NCI-H446 (cell line): ENCODE measurements at places on chromosomes 4 and X.

DNA sequence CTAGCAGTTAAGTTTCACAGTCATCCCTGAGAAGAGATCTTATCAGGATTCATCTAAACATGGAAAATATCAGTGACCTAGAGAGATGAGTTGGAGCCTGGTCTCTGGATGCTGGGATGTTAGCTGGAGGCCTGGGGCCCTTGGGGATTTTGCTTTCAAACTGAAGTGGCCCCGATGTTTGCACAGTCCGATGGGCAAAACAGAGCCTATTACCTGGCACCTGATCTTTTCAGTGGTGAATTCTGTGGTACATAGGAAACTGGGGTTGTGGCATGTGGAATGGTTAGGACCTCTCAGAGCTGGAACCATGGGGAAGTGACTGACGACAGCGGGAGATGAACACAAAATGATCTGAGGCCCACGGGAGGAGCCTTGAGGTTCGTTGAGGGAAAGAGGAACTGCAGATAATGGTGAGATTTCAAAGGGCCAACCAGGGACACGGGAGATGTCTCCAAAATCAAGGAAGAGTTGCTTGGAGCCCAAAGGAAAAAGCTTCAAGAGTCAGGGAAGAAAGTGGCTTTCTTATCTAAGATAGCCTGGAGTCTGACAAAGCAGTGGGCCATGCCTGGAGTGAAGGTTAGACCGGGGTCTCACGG is 17.8 kb upstream of the TENM3 start:
- DNase-seq = no peak

DNA sequence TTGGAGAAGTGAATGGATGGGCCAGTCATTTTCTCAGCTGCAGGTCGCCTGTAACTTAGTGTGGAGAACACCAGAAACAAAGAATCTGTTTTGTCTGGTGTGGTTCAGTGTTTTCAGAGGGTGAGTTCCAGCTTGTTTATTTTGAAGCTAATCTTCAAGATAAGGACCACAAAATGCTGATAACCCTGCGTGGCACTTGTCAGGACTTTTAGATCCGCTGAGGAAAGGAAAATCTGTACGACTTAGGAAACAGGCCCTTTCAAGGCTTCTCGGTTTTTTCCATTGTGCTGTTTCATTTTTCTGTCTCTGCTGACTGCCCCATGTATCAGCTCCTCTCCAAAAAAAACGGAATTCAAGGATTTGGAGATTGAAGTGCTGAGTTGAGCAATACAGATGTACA is 8.7 kb upstream of the ANAPC4 start:
- DNase-seq = no peak

- no peak for DNase-seq
These were observed 123.1 kb downstream of the AFF1 start for GRCh38 chr4:87057835-87058355.

- no peak for DNase-seq
These were observed 225.5 kb downstream of the PALLD start for GRCh38 chr4:168722391-168722790.

DNA sequence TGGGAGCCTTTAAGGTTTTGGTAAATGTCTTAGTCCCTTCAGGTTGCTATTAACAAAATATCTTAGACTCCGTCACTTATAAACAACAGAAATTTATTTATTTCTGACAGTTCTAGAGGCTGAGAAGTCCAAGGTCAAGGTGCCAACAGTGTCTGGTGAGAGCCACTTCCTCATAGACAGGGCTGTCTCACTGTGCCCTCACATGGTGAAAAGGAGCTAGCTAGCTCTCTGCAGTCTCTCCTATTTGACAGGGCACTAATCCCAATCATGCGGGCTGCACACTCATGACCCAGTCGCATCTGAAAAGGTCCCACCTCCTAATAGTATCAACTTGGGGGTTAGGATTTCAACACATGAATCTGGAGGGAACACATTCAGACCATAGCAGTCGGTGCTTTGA is 63.4 kb upstream of the KLF3 start:
- no peak for DNase-seq

DNA sequence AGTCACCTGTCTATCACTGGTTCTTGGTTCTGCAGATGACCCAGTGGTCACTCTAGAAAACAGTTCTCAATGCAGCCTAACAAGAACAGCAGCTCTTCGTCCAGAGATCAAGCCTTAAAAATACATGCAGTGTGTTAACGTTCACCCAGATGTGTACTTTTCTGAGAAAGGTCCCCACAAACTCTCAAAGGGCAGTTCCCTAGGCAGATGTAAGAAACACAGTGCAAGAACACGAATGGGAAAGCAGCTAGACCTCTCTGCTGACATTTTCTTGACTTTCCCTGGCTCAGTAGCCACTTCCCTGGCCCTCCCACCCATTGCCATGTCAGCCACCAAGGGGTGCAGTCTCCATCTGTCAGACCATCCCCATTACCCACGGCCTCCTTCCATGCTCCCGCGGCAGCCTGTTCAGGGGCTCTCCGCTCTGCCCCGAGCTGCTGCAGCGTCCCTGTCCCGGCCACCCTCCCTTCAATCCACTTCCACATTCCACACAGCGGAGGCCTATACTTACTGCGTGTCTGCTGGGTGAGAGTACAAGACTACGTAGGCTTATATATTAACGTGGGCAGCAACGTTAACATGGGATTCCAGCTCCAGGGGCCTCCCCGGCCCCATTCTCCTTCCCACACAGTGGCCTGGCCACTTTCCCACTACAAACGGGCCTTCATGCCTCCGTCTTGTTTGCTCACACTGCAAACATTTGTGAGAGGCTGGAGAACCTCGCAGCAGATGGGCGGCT is 34.3 kb downstream of the IRF2 start:
- no peak for DNase-seq

DNA sequence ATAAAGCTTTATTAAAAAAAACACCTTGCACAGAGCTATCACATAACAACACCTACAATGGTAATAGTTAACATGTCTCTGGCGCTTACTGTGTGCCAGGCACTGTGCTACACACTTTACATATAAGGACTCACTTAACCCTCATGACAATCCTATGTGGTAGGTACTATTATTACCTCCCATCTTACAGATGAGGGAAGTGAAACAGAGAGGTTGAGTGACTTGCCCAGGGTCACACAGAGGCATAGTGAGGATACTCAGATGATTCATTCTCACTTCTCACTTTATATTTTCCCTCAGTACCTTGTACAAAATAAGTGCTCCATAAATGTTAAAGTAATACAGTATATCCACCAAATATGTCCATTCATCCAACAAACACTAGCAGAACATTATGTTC is 43.4 kb upstream of the IQSEC2 start:
- DNase-seq = no peak

DNA sequence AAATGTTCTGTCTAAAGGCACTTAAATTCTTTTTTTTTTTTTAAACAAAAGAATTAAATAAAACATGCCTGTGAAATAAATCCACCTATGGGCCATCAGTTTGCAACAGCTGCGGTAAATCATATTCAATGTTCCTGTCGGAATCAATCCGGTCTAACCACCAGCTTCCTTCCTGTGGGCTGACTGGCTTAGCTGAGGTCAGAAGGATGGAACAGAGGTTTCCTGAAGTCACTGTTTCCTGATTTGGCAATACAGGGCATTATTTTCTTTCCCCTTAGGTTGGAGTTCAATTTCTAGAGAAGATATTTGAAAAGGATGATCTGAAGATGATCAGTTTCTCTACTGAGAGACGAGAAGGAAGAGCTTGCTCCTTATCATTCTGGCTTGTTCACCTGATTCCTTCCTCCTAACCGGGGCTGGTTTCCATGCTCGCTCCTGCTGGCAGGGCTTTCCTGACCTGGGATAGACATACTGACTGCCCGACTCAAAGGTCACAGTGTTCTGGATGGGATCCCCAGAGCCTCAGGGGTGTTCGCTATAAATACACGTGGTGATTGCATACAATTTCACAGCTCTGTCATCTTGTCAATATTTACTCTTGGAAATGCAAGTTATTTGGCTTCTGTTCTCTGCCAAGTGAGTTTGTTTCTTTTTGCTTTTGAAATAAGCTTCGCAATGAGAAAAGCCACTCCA is 21.7 kb downstream of the PDLIM3 start:
- no peak for DNase-seq

GRCh38 chrX:96453139-96453538 is 231.5 kb upstream of the DIAPH2 start:
- no peak for DNase-seq

DNA sequence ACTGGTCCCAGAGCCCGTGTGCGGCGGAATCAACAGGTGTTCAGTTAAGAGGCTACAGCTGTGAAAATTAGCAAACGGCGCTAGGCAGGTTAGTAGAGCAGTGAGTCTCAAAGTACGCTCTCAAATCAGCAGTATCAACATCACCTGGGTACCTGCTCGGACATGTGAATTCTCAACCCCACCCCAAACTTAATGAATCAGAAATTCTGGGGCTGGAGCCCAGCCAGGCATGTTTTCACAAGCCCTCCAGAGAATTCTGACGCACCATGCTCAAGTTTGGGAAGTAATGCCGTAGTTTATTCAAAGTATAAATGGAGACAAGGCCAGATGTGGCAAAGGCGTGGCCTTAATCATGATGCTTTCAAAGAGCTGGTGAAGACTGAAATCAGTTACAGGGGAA is 58.2 kb upstream of the PTCHD1 start:
- no peak for DNase-seq

- DNase-seq = no peak
These were observed 9.4 kb upstream of the RHOH start for GRCh38 chr4:40187386-40187906.

DNA sequence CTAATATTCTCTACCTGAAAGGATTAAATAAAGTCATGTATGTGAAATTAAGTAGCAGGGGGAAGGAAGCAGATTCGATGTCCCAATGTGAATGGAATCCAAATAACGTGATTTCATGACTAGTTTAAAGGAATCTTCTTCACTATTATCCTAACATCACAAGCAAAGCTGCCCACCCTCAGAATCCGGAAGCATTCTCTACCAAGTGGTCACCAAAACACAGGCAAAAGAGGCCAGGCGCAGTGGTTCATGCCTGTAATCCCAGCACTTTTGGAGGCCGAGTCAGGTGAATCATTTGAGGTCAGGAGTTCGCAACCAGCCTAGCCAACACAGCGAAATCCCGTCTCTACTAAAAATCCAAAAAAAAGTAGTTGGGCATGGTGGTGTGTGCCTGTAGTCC is 212.9 kb downstream of the LDB2 start:
- no peak for DNase-seq

- DNase-seq = no peak
These were observed 136.3 kb downstream of the AFAP1 start for GRCh38 chr4:7803371-7803770.

DNA sequence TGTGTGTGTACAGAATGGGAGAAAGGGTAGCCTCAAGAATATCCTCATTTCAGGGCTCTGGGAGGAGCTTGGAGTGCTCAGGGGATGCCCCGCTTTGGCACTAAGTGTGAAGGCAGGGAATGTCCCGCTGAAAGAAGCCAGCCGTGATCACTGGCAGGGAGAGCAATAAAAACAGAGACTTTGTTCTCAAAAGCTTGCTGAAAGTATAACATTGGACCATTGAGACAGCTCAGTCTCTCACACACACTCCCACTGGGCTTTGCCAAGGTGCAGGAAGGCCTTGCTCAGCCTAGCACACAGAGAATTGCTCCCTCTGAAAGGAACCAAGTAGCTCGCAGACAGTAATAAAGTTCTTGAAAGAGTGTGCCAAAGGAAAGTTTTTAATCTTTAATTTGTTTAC is 143.8 kb upstream of the SLITRK2 start:
- no peak for DNase-seq

- no peak for DNase-seq
These were observed 56.4 kb downstream of the PGRMC1 start for GRCh38 chrX:119292445-119292844.

- no peak for DNase-seq
These were observed 333.4 kb upstream of the AADAT start for GRCh38 chr4:170423137-170423536.

- no peak for DNase-seq
These were observed 626.0 kb downstream of the KCTD8 start for GRCh38 chr4:43822621-43823020.

- DNase-seq = no peak
These were observed 62.3 kb downstream of the CLDN22 start for GRCh38 chr4:183257808-183258207.

DNA sequence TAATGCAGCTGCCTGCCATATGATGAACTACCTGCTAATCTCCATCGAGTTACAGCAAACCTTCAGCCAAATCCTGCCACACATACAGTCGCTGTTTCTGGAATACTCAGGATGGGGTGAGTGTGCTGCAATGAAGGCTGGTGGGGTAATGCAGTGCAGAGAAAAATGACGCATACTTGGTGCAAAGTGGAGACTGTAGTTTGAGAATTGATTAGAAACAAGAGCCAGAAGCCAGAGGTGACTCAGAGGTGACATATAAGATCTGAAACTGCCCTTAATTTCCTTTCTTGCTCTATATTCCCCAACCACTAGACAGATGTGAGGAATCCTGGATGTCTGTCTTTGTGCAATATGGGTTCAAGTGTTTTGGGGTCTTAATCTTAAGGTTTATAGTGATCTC is 22.0 kb downstream of the C4orf54 start:
- no peak for DNase-seq

DNA sequence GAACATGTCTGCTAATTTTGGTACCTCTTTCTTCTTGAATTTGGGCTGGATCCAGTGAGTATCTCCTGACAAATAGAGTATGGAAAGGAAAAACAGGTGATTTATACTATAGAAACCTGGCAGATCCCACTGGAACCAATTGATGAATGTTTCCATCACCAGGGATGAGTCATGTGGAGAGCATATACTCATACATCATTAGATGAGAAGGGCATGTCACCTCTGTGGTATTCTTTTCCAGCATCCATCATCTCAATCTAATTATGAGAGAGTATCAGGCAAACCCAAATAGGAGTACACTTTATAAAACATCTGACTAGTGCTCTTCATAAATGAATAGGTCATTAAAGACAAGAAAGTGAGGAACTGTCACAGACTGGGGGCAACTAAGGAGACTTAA is 90.7 kb downstream of the CLDN22 start:
- DNase-seq = no peak

GRCh38 chr4:185127021-185127925 is 15.8 kb upstream of the SLC25A4 start:
- no peak for DNase-seq

DNA sequence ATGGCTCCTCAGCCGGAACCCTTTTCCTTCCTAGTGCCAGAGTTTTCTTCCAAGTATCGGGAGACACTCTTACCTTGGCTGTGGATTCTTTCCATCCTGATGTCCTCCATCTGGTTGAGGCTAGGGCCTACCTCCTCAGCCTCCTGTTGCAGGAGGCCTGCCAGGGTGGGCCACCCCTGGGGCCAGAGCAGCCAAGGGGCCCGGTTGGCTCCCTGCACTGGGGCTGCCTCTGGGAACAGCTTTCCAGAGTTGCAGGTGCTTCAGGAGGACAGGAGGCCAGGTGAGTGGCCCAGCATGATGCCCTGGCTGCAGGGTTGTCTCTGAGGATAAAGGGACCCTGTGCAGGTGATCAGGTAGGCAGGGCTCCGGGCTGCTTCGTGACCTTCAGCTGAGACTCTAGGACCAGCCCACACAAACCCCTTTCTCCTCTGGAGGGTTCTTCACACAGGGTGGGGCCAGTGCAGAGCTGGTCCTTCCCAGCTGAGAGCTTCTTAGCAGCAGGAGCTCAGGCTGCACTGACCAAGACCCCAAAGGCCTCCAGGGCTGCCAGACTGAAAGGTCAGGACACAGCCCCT is 5.3 kb upstream of the GPR78 start:
- no peak for DNase-seq
